AG04450 (cell line): ENCODE measurements at places on chromosomes 4 and X.

- no peak for DNase-seq
Measured at GRCh38 chr4:19159874-19160273, 1091.8 kb upstream of the SLIT2 start.

GRCh38 chrX:78307665-78308064 is 19.7 kb downstream of the CYSLTR1 start:
- DNase-seq = no peak

- no peak for DNase-seq
Measured at GRCh38 chrX:130606425-130606824, 204.6 kb downstream of the RBMX2 start.

GRCh38 chrX:37553476-37553875 is 18.0 kb upstream of the LANCL3 start:
- DNase-seq = no peak

DNA sequence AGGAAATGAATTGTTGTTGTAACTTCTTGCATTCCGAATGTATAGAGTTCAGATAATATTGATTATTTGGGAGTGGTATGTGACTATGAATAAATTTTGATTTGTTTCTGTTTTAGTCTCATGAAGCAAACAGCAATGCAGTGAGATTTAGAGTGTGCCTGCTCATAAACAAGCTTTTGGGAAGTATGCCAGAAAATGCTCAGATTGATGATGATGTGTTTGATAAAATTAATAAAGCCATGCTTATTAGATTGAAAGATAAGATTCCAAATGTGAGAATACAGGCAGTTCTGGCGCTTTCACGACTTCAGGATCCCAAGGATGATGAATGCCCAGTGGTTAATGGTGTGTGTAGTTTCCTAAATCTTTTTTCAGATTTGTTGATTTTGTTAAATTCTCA is 2.0 kb downstream of the NCAPG start:
- no peak for DNase-seq

DNA sequence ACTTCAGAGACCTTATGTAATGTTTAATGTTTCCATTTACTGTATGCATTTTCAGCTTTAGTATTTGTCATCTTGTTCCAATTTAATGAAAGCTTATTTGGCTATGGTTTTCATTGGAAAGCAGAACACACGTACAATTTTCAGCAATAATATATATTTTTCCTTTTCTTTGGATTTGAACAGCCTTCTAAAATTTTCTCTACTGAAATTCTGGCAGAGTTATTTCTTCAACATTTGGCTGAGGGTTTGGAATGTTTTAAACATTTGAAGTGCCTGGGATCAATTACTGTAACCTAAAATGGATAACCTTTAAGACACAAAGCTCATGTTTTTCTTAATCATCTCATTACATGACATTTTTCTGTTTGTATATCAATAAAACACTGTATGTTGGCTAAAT is 156.9 kb downstream of the TENM3 start:
- no peak for DNase-seq

GRCh38 chr4:61628727-61629126 is 428.6 kb downstream of the ADGRL3 start:
- DNase-seq = no peak

DNA sequence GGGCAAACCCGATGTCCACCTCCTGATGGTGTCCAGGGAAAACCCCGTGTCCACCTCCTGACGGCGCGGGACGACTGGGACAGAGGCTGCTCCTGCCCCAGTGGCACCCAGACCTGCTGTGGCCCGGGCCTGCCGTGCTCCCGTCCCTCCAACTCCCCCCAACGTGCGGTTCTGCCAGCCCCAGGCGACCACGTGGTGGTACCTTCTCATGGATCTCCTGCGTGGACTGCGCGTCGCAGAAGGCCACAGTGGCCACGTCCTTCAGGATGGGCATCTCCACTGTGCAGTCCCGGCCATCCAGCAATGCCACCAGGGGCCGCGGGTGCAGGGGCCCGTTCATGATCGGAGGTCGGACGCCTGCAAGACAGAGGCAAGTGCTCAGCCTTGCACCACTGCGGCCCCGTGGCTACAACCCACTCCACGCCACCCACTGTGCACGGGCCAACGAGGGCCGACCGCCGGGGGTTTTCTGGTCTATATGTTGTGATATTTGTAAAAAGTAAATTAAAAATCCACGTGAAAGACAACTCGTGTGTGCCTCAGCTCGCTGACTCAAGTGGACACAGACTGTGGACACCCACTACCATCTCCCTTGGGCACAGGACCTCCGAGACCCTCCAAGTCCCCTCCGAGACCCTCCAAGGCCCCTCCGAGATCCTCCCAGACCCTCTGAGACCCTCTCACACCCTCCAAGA is 10.8 kb downstream of the CTBP1 start:
- DNase-seq = no peak

- no peak for DNase-seq
Measured at GRCh38 chr4:20086067-20086798, 165.5 kb upstream of the SLIT2 start.

DNA sequence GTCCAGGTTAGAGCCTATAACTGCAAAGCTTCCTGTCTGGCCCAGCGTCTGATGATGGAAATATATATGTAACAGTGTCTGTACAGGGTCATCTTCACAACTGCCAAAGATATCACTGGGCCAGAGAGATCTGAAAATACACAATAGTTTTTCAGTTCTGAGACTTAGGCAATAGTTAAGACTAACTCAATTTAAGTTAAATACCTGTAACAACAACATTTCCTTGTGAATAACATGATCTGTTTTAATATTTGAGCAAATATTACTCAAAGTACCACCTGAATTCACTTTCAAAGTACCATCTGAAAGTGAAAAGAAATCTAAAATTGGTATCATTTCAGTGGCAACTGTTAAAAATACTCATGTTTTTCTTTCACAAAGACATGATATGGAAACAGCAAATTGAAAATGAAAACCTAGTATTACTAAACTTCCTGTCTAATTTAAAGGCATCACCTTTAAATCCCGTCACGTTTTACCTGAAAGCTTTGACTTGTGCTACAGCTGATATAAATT is 9.6 kb downstream of the ZAR1 start:
- DNase-seq = no peak

GRCh38 chrX:109440475-109440874 is 41.4 kb downstream of the GUCY2F start:
- DNase-seq = no peak

DNA sequence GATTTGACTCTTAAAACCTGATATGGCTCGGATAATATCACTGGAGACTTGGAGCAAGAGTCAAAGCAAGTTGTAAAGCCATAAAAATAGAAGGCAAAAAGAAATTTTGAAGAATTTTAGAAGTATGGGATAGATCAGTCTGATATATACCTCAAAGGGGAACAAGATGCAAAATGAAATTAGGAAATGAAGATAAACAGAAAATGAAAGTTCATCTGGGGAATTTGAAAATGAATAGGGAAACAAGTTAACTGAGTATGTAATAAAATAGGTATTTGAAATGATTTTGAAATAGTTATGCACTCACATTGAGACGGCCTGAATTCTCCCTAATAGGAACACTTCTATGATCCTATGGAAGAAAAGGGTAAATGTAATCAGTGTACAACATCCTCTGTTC is 5.7 kb downstream of the CYP2U1 start:
- DNase-seq = no peak

- no peak for DNase-seq
Measured at GRCh38 chrX:137482136-137482535, 83.8 kb upstream of the ZIC3 start.

DNA sequence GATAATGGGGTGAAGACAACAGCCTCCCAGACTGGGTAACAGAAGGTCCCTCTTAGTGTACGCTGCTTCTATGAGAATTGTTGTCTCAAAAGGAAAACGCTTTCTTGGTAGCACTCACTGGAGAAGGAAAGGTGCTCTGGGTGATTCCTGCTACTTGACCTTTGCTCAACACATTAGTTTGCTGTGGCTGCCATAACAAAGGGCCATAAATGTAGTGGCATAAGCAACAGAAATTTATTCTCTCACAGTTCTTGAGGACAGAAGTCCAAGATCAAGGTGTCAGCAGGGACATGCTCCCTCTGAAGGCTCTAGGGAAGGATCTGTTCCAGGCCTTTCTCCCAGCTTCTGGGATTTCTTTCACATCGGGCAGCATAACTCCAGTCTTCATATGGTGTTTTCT is 19.0 kb downstream of the HCCS start:
- DNase-seq = no peak

DNA sequence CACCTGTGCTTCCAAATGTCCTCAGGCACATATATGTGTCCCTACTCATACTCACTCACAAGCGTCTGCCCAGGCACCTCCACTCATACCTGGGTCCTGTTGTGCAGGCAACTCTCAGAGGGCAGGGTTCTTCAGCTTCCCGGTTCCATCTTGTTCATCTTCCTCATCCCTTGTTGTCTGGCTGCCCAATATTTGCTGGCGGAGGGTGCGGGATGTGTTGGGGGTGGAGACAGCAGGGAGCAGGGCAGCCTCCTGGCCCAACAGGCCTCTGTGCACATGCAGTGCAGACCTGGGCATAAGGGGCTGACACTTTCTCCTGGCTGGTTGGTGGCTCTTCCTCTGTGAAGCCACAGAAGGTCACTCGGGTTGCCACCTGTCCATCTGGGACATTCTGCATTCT is 32.1 kb downstream of the NBDY start:
- DNase-seq = no peak
